Daoy (cell line): ENCODE measurements at places on chromosomes 6 and 20. TPM values are rescaled to one million over a fixed set of nuclear protein-coding genes. Genes with fewer than 3 reads are reported as not detected.

Gene HSPA1L
- 0.12 and 0.80 TPM in 2 replicates for total RNA-seq

Gene PAK1IP1
- total RNA-seq = 90.3 and 103 TPM in 2 replicates

Gene FBXO5
- total RNA-seq = 64.4 and 80.4 TPM in 2 replicates

Gene SPATA25
- not detected in 2 replicates for total RNA-seq

Gene SNAP91
- total RNA-seq = 0.65 and 0.86 TPM in 2 replicates

Gene TMEM170B
- 5.2 and 5.8 TPM in 2 replicates for total RNA-seq
